ENCODE measurements at places on chromosomes 2 and 18.

DNA sequence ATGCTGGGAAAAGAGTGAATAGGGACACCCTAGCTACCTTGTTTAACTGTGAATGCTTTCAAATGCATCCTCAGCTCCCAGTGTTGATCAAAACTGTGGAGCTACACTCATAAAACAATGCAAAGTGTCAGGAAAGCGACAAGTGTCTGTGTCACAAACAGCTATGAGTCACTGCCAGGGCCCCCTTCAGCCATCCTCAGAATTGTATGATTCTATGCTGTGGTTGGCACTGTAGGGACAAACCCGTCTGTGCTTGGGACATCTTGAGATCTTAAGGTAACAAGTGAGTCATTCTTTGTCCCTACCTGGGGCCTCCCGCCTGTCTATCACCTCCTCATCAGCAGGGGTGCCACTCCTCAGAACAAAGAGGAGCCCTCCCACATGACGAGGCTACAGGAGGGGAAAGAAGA lies 42.4 kb downstream of the KLF7 start:
- no peak for DNase-seq

DNA sequence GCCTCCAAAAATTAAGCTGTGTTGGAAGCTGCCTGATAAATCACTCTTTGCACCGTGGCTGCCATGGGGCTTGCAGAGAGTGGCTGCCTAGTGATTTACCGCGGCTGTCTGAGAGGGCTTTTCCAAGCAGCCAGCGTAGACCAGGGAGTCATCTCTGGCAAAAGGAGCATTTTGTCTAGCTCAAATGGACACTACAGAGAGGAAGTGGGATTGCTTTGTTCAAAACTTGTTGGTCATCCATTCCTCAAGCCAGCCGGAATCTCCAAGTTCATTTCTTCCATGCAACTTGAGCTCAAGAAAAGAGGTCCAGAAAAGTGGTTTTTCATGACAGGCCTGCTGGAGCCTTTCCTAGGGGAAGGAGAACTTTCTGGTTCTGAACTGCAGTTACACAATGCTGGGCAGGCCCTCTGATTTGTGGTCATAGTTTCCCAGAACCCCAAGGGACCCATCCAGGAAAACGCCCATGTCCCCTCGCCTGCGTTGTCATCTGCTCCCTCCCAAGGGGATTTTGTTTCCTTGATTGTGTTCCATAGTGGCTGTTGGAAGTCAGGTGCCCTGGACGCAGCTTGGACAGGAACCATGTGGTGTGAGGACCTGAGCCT lies 108.1 kb downstream of the TRIB2 start:
- DNase-seq, result peak; percentile 8

DNA sequence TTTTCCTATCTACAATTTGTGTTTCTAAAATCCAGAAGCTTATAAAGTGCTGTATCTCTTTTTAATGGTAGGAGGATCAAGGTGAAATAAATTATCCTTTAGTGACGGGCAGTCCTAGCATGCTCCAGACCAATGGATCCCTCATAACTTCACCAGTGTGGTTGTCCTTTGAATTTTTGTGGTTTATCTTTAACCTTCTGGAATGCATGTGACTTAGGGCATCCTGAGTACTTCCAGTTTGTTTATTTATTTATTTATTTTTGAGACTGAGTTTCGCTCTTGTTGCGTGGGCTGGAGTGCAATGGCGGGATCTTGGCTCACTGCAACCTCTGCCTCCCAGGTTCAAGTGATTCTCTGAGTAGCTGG lies 40.4 kb downstream of the NUP35 start:
- no peak for DNase-seq

GRCh38 chr18:45056926-45057325 lies 376.2 kb downstream of the SETBP1 start:
- DNase-seq, result no peak

DNA sequence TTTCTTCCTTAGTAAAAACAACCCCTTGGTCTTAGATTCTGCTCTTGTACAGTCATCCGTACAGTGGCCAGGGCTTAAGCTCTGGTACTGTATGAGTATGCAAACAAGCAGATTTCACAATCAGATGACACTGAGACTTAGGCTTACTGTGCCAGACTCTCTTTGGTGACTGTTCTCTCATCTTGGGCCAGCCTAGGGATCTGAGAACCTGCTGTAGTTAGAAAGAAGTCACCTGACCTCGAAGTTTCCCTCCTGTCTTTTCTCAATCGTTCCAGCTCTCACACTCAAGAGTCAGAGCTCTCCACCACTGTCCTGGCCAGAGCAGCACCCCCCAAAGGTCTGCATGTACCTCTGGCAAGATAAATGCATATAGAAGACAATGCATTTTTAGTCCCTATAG lies 63.2 kb downstream of the ZEB2 start:
- DNase-seq, result no peak

- DNase-seq, result no peak
Observed at GRCh38 chr2:41736586-41736985, 311.2 kb upstream of the PKDCC start.

DNA sequence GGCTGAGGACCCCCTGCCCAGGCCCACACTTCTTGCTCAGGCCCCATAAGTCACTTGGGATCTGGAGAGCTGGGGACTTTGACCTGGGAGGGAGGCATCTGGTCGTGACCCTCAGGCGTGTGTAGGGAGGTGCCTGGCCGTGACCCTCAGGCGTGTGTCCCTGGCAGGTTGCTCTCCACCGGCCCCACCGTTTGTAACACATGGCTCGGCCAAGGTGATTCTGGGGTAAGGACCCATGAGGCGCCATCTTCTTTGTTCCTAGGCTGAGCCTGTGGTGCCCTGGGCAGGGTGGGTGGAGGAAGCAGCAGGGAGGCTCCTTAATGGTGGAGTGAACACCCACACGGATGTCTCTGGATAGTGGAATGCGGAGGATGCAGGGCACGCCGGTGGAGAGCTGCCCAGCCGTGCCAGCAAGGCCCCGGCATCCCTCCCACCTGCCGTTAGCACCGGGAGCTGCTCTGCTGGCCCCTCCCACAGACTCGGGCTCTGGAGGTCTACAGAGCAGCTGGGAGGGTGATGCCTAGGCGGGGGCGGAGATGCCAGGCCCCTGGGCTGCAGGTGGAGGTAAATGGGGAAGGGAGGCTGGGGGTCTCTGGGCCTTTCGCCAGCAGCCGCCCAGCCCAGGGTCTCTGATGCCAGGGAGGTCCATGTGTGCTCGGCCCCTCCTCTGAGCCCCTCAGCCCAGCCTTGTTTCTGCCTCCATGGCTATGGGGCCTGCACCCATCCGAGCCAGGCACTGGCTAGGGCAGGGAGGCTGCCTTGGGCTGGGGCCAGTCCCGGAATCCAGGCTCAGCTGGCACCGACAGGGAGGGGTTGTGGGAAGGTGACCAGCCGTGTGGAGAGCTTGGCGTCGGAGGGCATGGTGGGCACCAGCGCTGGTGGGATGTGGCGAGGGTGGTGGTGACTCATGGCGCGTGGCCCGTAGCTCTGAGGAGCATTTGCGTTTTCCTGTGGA lies 1.1 kb upstream of the GAL3ST2 start:
- no peak for DNase-seq

DNA sequence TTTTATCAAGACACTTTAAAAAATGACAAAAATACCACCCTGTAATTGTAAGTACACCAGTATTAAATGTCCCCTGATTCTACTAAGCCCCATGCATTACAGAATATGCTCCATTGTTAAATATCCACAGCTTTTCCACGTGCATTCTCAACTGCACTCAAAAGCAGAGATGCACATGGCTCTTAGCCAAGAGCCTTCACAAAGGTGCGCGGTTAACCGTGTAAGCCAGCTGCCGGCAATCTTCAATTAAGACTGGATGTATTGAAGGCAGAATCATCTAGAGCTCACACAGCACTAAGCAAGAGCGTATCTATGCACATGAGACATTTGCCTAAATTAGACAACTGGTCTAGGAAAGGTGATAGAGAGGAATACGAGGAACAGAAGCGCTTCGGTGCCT lies 278.3 kb downstream of the NAPG start:
- peak; percentile 15 for DNase-seq
